ENCODE measurements at places on chromosomes 3 and 15.

- DNase-seq: no peak
Measured at GRCh38 chr3:46375218-46375617, 4.5 kb downstream of the CCR5 start.

DNA sequence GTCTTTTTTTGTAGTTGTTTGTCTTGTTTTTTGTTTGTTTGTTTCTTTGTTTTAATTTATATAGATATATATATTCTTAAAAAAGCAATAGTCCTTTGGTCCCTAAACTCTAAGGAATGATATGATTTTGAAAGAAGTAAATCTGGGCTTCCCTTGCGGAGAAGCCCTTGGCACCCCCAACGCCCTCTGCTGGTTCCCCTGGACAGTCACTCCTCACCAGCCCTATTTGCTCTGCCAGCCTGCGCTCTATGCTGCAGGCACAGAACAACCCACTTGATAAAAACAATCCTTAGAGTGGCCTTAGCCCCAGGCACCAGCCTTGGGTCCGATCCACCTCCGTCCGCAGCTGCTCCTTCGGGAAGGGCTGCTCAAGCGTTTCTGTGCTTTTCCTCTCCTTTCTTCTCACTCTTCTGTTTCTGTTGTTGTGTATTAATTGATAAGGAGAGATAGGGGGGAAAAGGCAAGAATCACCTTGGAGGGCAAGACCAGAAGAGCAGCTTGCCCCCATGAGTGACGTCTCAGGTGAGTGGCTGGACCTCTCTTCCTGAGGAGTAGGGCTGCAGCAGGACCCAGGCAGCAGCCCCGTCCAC, 13.7 kb upstream of the PARP6 start:
- DNase-seq: peak; percentile 0

DNA sequence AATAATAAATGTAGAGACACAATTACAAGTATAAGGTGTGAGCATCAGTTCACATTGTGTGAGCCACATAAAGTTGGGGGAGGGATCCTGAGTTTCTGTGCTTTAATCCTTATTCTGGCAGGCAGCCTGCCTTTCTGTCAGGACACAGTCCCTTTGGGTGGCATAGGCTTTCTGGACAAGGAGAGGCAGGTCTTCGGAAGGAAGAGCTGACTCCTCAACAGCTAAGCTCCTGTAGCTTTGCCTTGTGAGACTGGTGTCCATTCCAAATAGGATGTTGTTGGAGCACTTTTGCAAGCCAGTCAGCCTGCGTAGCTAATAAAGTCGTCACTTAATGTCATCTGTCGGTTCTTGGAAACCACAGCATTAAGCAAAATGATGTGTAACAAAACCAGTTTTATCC, 151.9 kb upstream of the MCTP2 start:
- DNase-seq: no peak

GRCh38 chr3:105691633-105692032, 177.2 kb downstream of the CBLB start:
- no peak for DNase-seq

DNA sequence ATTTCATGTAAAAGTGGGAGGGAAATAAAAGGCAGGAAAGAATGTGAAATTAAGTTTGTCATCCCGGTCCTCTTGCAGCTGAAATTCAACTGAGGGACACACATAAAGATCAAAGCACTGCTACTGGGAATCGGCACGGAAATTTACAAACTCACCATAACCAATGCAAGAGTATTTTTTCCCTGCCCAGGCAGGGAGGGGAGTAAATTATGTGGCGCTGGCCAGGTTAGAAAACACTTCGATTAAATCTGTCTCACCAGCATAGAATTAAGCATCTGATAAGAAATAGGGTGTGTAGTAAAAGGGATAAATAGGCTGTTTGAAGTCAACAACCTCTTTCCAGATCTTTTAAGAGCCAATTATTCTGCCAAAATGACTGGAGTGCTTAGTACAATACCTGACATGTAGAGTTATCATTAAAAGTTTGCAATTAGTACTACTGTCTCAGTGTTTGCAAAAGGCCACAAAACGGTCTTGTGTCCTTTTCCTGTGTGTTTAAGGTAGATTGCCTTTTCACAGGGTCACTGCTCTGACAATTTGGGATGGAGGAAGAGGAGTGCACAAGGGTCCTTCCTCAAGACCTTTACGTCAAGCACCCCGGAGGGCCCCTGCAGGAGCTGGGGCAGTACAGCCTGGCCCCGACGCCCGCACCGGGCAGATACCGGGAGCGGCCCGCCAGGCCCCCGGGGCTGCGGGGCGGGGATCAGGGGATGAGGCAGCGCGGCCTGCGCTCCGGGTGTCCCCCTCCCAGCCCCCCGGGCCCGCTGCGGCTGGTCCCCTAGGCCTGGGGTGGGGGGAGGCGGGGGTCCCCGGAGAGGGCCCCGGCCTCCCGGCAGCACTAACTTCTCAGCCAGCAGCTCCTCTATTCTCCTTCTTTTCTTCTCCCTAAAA, 651 bp downstream of the UBA3 start:
- DNase-seq: no peak

DNA sequence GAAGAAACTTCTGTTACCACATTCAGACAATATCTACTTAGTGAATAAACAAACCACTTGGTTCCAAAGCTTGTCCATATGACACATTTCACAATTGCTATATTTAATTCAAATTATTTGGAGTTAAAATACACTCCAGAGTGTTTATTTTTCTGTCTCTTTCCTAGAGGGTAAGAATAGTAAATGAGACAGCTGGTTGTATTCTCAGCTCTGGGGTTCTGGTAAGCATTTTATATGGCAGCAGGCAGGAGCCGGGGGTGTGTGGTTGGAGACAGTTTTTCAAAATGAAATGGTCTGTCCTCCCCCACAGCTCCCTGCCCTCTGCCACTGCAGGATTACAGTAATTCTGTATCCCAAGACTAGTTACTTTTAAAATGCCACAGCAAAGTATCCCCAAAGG, 10.9 kb upstream of the SEC61A1 start:
- no peak for DNase-seq

DNA sequence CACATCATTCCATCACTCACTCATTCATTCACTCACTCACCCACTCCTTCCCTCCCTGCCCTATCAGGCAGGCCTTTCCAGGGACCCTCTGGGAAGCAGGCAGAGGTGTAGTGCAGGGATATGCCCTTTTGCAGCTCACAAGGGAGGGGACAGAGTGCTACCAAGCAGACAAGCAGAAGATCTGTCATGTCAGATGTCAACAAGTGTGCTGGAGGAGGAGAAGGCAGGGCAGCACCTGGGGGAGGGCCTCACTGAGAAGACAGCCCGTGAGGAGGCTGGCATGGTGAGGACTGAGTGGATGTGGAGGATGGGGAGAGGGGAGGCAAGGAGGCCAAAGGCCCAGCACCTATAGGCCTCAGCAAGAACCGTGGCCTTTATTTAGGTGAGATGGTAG, 15.3 kb downstream of the ABTB1 start:
- DNase-seq: no peak

- DNase-seq: no peak
Measured at GRCh38 chr3:28645149-28645548, 296.5 kb upstream of the AZI2 start.

- no peak for DNase-seq
Measured at GRCh38 chr3:16866571-16866970, 18.2 kb upstream of the PLCL2 start.

DNA sequence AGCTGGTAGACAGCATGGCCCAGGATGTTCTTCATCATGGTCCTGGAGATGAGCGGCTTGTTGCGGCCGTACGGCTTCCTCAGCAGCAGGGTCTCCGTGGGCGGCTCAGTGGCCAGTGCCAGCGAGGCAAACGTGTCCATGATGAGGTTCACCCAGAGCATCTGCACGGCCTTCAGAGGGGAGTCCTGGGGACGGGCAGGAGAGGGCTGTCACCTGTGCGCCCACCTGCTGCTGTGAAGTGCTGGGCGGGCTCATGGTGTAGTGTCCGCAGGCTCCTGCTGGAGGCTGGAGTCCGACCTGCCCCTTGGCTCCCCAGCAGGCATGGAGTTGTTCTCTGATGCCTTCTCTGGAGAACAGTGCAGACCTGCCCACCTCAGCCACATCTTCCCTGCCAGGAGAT, 21.9 kb upstream of the SEC13 start:
- DNase-seq: no peak

- no peak for DNase-seq
Measured at GRCh38 chr3:12993517-12994356, 79.5 kb downstream of the IQSEC1 start.

- no peak for DNase-seq
Measured at GRCh38 chr3:153339065-153339464, 177.0 kb downstream of the RAP2B start.

GRCh38 chr3:173876476-173876875, 478.9 kb downstream of the NLGN1 start:
- DNase-seq: no peak

All from NCI-H2029 (cell line).